ENCODE measurements at places on chromosomes 11 and 22.

DNA sequence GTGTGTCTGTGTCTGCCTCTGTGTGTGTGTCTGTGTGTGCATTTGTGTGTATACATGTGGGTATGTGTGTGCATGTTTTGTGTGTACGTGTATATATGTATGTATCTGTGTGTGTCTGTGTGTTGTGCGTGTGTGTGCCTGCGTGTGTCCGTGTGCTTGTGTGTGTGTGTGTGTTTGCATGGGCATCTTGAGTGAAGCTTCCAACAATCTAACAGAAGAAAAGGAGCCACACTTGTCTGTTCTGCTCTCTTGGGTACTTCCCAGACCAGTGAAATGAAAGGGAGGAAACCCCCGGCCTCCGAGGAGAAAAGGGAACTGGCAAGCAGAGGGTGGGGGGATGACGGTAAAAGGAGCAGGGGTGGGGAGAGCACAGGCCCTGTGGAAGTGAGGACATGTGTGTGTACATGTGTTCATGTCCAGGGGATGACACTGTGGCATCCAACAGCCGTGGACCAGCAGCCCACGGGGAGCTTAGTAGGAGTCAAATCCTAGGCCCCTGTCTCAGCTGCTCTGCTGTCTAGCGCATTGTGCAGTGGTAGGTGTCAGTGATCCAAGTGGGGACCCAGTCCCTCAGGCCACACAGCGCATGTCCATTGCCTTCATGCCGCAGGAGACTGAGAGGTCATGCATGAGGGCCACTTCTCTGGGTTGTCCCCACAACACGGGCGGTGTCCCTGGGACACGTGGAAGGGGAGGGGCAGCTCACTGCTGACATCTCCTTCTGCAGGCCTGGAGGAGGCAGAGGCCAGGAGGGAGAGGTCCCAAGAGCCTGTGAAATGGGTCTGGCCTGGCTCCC lies 8.1 kb downstream of the CSF2RB start:
- no peak for DNase-seq

- DNase-seq, result no peak
Measured at GRCh38 chr22:44297470-44298061, 15.2 kb downstream of the SHISAL1 start.

DNA sequence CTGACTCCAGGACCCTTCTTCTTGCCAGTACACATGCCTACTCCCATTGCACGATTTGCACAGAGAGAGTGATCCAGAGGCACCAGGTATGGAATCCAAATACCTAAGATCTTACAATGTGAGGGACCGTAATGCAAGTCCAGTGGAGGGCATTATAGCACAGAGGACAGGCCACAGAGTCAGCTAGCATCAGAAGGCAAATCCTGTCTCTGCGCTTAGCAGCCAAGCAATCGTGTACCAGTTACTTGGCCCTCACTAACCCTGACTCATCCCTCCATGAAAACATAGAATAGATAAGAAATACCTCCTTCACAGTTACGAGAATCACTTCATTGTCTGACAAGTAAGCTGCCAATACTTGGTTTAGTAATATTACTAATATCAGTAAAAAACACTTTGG lies 69.7 kb upstream of the SLC6A5 start:
- no peak for DNase-seq

DNA sequence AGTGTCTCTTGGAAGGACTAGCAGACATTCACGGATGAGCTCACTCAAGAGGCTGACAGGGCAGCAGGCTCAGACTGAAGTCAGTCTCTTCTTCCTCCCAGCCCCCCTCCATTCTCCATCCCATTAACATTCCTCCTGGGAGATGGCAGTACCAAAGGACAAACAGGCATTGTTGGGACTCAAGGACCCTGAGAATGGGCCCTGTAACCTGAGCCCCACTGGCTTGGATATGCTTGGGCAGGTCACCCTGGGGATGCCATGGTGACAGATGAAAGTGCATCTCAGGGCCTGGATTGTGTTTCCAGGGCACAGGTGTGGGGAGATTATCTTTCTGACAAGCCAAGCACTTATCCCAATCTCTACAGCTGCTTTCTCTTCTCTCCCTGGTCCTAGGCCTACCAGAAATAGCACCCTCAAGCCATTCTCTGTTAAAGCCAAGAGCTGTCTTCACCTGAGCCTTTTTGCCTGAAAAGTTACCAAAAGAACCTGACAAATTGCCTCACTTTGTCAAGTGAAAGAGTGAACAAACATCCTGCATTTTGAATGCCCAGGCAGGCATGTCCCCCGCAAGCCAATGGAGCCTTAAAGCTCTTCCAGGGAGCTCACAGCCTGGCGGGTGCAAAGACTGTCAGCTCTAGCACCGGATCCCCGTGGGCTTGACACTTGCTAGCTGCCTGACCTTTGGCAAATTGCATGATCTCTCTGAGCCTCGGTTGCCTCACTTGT lies 366.0 kb upstream of the NARS2 start:
- no peak for DNase-seq

GRCh38 chr22:19957445-19957844 lies 15.8 kb upstream of the TXNRD2 start:
- no peak for DNase-seq

Measured in activated gamma-delta T cell treated with Interleukin-2 at 50 U/mL for 16 hours (primary cell).